ENCODE measurements at places on chromosomes 7 and 10. TPM values are rescaled to one million over a fixed set of nuclear protein-coding genes. Genes with fewer than 3 reads are reported as not detected.

DPYSL4 gene
- total RNA-seq, result 3.0 TPM

ENTPD7 gene
- 5.6 TPM for total RNA-seq

PNLIPRP2 gene
- total RNA-seq, result not detected

- DNase-seq, result no peak
These were observed 250.0 kb downstream of the CDC14C start for GRCh38 chr7:49174396-49174795.

DNA sequence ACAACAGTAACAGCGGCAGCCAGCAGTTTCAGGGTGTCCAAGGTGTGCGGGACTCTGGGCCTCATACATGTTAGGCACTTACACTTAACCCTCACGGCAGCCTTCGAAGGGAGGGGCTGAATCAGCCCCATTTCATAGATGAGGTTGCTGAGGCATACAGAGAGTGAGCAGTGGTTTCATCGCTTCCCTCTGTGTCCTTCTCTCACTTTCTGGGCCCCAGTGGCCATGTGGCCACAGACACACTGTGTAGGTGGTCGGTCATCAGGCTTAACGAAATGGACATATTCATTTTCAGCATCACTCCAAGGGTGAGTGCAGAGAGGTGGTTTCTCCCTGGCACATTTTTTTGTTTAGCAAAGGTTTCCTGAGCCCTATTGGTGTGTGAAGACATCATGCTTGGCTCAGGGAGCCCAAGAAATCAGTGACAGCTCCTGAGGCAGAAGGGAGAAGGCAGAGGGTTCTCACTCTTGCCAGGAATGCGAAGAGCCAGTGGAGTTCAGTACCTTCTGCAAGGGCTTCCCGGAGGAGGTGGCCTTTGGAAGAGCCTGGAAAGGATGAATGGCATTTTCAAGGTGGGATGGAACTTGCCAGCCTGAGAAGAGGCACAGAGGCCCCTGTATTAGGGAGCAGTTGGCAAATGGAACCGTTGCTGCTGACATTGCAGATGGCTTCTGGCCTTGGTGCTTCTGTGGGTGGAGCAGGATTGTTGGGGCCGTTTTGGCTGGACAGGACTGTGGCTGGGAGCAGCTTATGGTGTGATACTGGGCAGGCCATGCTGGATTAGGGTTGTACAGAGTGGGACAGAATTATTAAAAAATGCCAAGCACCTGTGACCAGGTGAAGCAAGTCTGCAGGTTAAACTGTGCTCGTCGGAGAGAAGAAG, 61.7 kb upstream of the PPIF start:
- DNase-seq, result no peak

DNA sequence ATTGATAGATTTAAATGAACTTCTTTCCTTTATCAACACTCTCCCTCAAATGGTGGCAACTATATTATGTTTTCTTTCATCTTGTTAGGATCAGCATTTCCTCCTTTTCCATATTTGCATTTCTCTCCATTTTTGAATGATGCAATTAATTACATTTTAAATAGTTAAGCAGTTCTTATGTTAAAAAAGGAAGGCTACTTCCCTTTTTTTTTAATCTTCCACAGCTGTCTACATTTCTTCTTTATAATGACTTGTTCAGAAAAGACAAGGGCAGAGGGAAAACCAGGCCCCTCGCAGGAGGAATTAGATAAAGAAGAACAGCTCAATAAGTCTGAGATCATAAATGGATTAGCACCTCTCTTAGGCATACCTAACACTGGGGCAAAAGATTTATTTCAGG, 208.9 kb downstream of the ARL4A start:
- no peak for DNase-seq

DNA sequence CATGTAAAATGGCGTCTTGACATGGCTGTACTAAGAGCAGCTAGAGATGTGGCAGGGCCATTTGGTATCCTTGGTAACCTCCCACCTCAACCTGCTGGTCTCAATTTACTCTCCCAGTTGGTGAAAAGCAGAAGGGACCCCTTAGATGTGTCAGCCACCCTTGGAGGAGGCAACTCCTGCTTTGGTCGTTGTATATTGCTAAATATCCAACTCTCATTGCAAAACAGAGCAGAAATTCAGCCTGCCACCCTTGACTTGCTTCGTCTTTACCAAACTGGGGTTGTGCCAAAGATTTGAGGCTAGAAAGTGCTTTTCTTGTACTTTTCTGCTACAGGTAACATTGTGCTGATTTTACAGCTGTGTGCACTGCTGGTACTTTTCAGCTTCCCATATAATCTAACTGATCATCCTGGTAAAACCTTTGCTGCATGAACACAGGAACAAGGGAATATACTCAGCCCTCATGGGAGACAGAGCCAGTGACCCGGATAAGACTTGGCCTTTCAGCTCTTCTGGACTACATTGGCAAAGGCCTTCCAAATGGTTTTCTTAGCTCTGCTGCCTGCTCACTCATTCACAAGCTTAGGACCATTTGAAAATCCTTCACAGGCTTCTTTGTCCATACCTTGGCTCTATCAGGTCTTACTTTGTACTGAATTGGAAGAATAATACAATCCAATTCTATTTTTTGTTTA, 2.2 kb upstream of the VSTM4 start:
- no peak for DNase-seq

DNA sequence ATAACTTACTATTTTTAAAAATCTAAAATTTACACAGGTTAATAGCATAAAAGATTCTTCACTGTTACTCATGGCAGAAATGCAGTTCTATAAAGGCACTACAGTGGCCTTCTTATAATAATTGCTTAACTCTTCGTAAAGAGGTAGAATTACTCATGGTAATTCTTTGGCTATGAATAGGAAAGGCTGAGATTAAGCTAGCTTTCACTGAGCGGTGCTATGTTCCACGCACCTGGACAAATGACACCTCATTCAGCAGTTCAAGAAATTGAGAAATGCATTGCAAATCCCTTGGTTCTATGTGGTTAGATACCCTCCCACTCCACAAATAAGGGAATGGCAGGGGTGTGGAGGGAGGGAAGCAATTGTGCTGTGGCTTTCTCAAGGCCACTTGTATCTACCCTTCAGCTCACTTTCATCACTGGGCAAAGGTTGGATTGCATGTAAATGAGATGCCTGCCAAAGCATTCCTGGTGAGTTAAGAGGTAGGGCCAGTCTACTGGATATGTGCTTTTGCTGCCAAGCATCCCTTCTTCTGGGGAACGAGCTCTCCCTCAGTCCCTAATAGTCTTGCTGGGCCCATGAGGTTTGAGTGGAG, 210.9 kb downstream of the TEX36 start:
- no peak for DNase-seq

DNA sequence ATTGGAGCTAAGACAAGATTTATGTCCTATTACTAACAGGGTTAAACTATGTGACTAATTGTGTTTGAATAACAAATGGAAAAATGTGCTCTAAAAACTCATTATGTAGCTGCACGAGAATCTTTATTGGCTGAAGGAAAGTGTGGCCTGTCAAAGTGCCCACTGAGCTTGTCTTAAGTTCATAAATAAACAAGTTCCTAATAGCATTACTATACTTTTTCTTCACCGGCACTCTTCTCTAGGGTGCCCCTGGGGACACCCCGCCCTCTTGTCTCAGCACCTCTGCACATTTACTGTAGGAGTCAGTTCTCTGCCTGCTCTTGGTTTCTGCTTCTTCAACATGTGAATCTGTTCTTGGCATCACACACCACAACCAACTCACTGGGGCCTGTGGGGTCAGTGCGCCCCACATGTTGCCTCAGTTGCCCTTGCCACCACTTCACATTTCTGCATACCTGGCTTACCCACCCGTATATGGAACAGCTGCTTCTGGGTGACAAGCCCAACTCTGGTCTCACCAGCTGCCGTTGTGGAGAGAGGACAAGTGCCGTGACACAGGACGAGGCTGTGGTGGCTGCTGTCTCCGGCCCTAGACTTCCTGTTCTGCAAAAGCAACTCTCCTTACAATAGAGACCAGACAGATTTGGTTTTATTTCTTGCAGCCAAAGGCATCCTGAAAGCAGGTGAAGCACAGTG, 96.3 kb upstream of the DDC start:
- DNase-seq, result no peak

DNA sequence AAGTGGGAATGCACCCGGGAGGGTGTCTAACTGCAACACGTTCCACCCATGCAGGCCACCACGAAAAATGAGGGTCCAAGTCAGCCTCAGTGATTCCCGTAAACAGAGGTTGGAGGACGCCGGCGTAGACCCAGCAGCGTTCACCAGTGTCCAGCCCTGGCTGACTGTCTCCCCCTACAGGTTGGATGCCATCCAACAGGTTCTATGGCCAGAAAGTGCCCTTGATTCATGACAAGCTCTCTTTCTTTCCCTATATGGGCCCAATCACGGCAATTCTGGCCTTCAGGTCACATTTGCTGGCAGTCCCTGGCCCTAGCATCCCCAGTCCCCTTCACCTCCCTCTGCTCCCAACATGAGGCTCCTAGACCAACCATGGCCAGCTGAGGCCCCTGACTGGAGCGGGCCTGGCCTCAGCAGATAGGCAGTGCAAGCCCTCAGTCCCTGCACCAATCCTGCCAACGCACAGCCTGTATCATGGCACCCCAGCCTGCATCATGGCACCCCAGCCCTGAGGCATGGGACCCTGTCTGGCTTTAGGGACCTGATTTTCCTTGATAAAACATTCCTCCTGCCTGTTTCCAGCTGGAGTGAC, 227.4 kb downstream of the GRID1 start:
- no peak for DNase-seq

DNA sequence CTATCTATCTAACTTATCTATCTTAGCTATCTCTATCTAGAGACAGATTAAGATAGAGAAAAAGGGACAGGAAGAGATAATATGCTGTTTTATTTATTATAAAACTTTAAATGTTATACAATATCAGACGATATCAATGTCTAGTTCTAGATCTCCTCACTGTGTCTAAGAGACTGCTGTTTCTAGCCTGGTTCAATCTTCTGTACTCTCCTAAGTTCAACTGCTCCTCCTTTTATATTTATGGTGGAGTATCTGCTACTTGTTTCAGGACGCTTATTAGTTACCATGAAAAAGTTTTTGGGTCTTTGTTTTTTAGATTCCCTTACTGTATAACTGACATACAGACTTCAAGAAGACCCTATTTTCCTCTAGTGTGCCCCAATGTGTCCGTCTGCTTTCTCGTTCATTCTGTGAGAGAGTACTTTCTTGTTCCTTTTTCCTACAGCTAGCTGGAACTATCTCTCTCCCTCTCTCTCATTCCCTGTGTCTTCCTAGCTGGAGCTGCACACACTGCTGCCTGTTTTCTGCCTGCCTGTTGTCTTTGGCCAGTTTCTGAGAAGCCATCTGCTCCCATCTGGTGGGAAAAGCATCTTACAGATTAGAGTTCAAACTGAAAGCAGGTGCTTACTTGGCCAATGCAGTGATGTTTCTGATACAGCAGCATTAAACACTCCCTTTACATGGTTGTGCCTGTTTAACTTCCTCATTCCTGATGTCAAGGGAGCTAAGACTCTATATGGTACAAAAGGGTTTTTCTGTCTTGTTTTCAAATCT, 49.4 kb upstream of the ARL4A start:
- no peak for DNase-seq

- DNase-seq, result no peak
These were observed 21.4 kb upstream of the GSDME start for GRCh38 chr7:24778543-24779282.

- DNase-seq, result no peak
These were observed 114.2 kb downstream of the RNF133 start for GRCh38 chr7:122584676-122585251.

- DNase-seq, result no peak
These were observed 120.8 kb downstream of the TNS3 start for GRCh38 chr7:47461161-47461560.

DNA sequence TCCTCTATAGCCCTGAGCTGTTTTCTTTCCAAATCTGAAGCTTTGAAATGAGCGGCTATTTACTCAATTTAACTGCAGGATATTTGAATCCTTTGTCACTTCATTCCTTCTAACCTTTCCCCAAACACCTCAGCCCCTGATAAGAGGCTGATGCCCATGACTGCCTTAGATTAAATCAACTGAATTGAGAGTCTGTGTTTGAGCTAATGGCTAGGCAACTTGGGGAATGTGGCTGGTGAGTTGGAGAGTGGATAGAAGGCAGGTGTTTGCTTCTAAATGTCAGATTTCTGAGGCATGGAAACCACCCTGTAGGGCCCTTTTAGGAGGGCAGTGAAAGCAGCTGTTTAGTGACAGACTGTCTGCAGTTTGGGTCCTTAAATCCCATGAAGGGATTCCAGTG, 759.9 kb downstream of the LRMDA start:
- DNase-seq, result no peak

DNA sequence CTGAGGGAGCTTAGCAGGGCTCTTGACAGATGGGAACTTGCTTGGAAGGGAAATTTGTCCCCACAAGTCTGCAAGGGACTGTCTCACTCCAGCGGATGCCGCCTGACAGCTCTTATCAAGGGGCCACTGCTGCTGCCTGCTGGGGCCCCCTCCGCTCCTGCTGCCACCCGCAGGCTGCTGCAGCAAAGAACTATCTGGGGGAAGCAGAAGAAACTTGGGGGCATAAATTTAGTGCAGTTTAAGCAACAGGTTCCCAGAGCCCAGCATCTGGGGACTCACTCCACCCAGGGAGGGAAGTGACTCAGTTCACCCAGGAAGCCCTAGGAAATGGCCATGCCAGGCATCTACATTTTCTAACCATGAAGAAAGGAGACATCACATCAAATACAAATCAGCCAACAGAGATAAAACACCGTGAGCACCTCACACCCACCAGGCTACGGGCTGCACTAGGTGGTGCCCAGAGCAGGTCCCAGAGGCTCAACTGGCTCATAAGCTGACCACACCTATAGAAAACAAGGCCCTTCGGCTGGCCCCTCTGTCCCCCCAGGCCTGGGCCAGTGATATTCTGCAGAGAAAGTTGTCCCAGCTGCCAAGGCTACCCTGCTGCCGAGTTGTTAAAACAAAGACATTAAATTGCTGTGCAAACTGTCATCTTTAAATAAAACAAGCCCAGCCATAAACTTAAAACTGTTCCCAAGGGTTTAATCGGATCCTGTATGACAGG, 3.7 kb downstream of the RGS10 start:
- no peak for DNase-seq
